NCI-H2029 treated with DMSO at 0.1 percent for 48 hours (cell line): ENCODE measurements at places on chromosomes 11 and 22.

GRCh38 chr22:17143826-17144225, 15.3 kb downstream of the HDHD5 start:
- no peak for DNase-seq

DNA sequence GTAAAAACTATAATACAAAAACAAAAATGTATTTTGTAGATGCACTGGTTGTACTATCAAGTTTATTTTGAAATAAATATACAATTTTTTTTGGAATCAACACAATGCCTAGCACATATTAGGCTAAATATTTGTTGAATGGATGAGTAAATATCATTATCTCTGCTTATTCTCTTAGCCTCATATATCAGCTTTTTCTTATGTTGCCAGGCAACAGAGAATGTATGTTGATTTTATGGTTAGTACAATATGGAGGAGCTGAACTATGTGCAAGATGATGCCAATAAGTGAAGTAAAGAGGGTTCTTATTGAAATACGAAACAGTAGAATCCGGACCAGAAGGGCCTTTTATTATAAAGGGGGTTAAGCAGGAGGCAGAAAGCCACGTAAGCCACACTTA, 94.9 kb downstream of the FAR1 start:
- DNase-seq: peak; percentile 58

- no peak for DNase-seq
These were observed 440.9 kb upstream of the RAG2 start for GRCh38 chr11:37038911-37039310.

- DNase-seq: no peak
These were observed 13.7 kb downstream of the NAGA start for GRCh38 chr22:42056757-42057511.

DNA sequence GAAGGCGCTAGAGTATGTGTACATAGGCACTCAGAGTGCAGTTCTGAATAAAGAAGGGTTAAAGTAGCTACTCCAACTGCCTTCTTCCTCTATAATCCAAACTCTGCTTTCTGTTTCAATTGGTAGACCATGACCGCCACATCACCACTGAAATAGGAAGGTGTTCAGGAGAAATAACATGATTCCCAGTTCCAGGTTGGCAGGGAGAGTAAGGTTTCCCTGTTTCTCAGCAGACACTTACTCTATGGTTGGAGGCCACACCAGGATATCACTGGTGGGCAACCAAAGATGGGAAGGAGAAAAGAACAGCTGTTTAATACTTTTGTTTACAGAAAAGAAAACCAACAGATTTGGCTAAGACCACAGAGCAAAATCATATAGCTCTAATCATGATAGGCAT, 37.9 kb downstream of the PAK1 start:
- DNase-seq: no peak

DNA sequence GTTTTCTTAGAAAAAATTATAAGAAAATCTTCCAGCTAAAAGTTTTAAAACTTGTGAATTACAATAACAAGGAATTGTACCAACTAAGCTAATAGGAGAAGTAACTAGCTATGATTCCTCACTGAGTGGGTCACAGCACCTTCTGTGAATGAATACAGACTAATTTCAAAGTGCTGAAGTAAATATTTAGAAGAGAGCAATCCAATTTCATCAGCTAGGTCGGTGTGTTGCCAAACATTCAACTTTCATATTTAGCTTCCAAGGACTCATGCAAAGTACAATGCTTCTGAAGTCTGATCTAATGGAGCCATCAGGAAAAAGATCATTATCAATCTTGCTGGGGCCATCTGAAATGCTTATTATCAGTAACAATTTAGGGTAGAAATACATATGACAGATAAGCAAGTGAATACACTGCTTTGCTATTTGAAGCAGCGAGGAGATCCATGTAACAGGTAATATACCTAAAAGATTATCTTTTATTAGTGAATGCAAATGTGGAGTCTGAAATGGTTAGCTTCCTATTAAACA, 750.6 kb upstream of the CCDC90B start:
- DNase-seq: no peak

- no peak for DNase-seq
These were observed 38.8 kb upstream of the HORMAD2 start for GRCh38 chr22:30041475-30041874.

GRCh38 chr11:65578667-65579066, 2.8 kb downstream of the EHBP1L1 start:
- no peak for DNase-seq

DNA sequence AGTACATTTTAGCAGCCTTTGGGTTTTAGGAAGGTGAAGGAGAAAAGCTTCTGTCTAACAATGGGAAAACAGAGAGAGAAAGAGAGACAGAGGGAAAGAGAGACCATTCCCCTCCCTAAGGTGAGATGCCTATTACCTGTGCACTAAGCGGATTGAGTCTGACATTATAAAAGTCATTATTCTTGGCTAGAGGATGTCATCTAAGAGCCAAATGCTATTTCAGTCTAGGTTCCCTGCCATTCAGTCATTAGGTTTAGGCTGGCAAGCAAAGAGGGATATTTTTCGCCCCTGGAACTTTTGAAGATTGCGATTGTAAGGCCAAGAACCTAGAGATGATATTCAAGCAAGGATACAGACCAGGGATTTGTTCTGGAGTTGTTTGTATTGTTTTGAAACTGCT, 7.2 kb downstream of the BLID start:
- DNase-seq: no peak

DNA sequence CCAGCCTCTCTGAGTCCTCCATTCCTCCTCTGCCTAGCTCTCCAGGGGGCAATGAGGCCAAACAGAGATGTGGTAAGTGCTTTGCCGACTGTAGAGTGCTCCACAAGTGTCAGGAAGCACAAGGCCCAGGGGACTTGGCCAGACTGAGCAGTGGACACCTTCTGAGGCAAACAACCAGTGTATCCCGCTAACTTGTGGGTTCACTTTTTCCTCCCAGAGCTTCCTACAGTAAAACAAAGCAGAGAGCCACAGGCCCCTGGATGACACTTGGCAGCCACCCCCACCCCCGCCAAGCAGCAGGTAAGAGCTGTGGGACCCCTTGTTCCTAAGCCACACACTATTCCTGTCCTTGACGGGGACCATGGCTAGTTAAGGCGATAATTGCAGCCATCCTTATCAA, 160.9 kb downstream of the CACNA1I start:
- DNase-seq: no peak

GRCh38 chr22:25148149-25148691, 51.4 kb upstream of the CRYBB3 start:
- DNase-seq: peak; percentile 22

GRCh38 chr11:126317432-126317755, 13.5 kb downstream of the DCPS start:
- DNase-seq: no peak

DNA sequence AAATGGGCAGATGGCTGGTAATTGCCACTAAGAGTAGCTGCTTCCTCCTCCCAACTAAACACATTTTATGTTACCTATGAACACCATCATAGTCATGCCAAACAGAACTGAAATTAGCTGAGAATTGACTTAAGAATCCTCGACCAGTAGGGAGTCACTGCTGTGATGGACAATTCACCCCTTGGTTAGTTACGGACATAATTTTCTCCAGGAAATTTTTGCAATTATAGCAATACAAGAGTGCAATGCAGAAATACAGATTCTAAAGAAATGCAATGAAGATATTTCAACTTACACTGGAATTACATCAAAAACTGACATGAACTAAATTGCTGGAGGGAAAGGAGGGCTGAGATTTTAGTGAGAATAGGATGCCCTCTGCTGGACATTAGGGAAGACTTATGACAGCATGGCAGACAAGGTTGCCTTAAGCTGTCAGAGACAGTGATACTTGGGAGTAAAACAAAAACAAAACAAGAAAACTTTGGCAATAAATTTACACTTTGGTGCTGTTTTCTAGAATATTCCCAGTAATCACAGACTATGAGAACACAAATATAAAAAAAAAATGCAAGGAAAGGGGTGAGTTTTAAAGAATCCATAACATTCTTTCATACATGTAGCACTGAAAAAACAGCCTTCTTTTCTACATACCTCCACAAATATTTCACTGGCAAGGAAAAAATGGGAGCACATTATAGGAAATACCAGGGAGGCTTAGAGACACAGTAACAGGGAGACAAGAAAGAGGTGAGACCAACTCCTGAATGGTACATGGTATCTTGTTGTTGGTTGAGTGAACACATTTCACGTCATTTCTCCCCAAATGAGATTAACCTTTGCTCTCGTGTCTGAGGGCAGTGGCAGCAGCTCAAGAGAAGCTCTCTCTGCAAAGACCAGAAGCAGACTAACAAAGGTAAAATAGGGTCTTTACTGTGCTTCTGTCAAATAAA, 11.2 kb upstream of the PPP2R1B start:
- peak; percentile 71 for DNase-seq

- no peak for DNase-seq
These were observed 27.2 kb downstream of the CSF2RB start for GRCh38 chr22:36940676-36941075.

DNA sequence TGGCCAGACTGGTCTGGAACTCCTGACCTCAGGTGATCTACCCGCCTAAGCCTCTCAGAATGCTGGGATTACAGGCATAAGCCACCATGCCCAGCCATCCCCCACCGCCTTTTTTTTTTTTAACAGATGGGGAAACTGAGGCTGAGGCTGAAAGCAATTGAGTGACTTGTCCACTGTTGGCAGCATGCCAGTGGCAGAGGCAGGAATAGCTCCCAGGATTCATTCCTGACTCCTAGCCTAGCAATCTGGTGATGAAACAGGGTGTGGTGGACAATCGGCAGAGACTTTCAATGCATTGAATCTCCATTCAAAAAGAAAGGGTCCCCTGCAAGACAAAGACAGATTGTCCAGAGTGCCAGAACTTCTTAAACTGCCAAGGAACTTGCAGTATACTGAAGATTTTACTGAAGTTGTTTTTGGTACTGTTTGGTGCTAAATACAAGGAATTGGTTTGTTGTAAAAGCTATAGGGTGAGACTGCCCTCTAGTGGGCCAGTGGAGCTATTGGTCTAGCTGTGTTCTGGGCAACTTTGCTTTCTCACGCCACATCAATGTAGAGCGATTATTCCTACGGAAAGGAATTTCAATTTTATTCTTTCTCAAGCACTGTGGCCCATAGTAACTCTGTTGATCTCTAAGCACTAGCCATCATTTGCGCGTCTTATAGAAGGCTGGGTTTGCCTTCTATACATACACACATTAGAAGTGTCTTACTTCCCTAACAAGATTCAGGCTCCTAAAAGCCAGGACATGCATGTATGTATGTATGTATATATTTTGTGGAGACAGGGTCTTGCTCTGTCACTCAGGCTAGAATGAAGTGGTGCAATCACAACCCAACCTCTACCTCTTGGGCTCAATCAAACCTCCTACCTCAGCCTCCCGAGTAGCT, 21.0 kb downstream of the C22orf31 start:
- peak; percentile 60 for DNase-seq

DNA sequence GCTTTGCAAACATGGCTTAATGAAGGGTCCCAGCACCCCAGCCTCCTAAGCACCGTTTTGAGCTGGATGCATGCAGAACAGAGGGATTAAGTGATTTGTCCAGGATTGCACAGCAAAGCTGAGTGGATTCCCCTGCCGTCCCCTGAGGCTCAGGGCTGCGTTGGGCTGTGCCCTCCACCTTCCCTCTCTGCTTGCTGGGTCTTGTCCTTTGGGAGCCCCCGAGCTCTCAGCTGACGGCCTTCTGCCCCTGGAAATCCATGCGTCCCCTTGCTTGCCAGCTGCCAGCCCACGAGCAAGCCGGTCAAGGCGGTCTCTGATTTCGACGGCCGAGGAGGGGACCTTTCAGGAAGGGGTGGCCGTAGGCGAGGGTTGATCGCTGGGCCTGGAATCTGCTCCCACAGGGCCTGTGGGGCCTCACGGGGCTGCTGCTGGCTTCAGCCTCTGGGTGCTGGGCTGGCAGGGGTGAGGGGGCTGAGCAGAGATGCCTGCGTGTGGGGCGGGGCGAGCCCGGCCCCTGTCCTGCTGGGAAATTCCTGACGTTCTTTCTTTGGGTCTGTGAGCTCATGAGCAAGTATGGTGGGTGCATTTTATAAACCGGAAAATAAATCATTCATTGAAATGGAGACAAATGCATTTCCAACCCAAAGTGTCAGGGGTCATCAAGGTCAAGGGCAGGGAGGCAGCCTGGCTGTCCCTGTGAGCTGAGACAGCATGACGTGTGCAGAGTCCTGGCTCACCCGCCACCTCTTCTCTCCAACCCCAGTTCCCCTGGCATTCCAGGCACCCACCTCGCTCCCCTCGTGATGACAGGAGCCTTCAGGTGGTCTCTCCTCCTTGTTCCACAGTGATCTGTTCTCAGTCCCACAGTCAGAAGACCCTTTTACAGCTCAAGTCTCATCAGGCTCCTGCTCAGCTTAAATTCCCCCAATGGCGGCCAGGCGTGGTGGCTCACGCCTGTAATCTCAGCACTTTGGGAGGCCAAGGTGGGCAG, 28.1 kb downstream of the FGF4 start:
- DNase-seq: no peak

- DNase-seq: no peak
These were observed 33.4 kb downstream of the GRAMD4 start for GRCh38 chr22:46653596-46653995.

DNA sequence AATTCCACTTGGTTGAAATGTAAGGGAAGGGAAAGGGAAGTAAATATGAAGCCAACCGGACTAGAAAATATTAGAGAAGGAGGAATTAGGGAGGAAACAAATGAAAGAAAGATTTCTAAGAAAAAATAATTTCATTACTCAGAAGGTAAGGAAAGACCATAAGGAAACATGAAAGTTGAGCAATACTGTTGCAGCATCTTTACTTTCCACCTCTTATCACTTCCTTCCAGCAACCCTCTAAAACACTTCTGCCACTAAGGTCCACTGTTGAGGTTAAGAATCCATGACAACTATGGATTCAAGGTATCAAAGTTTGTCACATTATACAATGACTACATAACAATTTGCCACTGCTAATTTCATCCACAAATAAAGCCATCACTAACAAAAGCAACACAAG, 308.6 kb downstream of the DLG2 start:
- DNase-seq: no peak

DNA sequence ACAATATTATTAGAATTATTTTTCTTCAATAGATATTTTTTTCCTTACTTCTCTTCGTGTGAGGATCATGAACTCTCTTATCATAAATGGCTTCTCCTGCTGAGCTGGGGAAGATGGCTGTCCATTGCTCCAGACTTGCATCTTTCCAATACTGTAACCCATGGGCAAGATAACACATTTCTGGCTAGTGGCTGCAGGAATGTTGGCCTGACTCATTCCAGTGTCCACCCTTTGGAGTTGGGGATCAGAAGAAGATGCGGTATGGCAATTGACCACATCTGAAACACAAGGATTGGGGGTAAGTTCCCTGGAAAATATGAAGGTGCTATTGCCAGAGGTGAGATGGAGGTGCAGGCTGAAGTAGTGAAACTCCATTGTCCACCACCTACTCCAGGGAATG, 92.8 kb downstream of the FAR1 start:
- no peak for DNase-seq

- DNase-seq: no peak
These were observed 86.0 kb downstream of the EHF start for GRCh38 chr11:34706709-34707461.

GRCh38 chr22:23062616-23063538, 7.4 kb upstream of the GNAZ start:
- DNase-seq: no peak

GRCh38 chr11:66006134-66006890, 4.0 kb downstream of the BANF1 start:
- DNase-seq: no peak
